ENCODE measurements at places on chromosomes 4 and X. TPM values are rescaled to one million over a fixed set of nuclear protein-coding genes. Genes with fewer than 3 reads are reported as not detected.

The ADGRG2 gene
- 0.20 TPM for total RNA-seq

The DCLK2 gene
- 0.41 TPM for total RNA-seq

The FAT4 gene
- 4.5 TPM for total RNA-seq

The BGN gene
- 0.33 TPM for total RNA-seq

The PRSS12 gene
- total RNA-seq = 9.6 TPM

The MAGEB3 gene
- not detected for total RNA-seq

The ABLIM2 gene
- 1.6 TPM for total RNA-seq

The FAM47A gene
- not detected for total RNA-seq

The SPIN2A gene
- 2.5 TPM for total RNA-seq

The SPANXC gene
- 13.5 TPM for total RNA-seq

The HPGDS gene
- total RNA-seq = not detected

The TXK gene
- total RNA-seq = 1.4 TPM

DNA sequence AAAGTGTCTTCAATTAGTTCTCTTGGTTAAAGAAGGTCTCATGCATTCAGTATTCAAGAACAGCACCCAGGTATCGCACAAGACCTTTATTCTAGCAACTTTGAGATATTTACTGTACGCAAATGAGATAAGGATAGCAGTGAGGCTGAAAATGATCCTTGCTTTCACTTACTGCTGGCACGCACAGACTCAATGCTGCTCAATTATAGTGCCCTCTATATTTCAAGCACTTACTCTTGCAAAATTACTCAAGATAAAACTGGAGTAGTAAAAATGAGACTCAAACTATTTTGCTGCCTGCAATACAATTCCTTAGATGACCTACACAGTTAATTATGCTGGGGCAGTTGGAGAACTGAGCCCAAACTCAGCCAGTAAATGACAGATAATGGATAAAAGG, 60.9 kb downstream of the ADGRA3 start:
- no peak overlapping the region for H3K27ac ChIP-seq
- no peaks in the 10 kb centered on the region for H3K27me3 ChIP-seq
- H3K4me3 ChIP-seq = no peak overlapping the region
- H3K4me1 ChIP-seq = no peaks in the 10 kb centered on the region

DNA sequence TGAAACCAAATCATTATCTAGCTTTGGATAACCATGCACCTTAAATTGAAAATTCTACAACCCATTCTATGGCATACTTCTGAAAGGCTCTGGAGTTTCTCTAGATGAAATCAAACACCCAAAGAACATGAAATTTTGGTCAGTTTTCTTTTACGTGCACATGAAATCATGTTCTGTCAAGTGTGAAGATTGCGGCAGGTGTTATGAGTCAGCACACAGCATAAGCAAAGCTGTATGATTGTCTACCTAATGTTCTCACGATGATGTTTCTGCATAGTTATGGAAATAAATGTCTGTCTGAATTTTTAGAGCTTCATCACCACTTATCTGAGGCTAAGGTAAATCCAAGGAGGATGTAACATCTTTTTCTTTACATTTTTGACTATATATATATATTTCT, 495.3 kb downstream of the IL1RAPL1 start:
- no peaks in the 10 kb centered on the region for H3K27me3 ChIP-seq
- H3K4me3 ChIP-seq = no peak overlapping the region

GRCh38 chr4:95027905-95028618, 270.3 kb downstream of the BMPR1B start:
- no peaks in the 10 kb centered on the region for H3K36me3 ChIP-seq
- H3K27me3 ChIP-seq = no peaks in the 10 kb centered on the region
- H3K27ac ChIP-seq = no peak overlapping the region
- no peaks in the 10 kb centered on the region for H3K4me1 ChIP-seq

GRCh38 chr4:20273793-20274192, 22.1 kb downstream of the SLIT2 start:
- H3K27me3 ChIP-seq = no peaks in the 10 kb centered on the region
- no peaks in the 10 kb centered on the region for H3K4me1 ChIP-seq
- H3K4me3 ChIP-seq = no peak overlapping the region
- no peak overlapping the region for H3K27ac ChIP-seq
- DNase-seq = no peak

- DNase-seq = no peak
- H3K27me3 ChIP-seq = no peaks in the 10 kb centered on the region
- no peaks in the 10 kb centered on the region for H3K36me3 ChIP-seq
Observed at GRCh38 chr4:6909970-6910339, 329 bp downstream of the TBC1D14 start.

- no peaks in the 10 kb centered on the region for H3K27me3 ChIP-seq
- DNase-seq = peak; percentile 23
- peaks cover 33% of the 10 kb centered on the region for H3K4me1 ChIP-seq
- H3K27ac ChIP-seq = peak overlapping the region; percentile 65
- no peaks in the 10 kb centered on the region for H3K36me3 ChIP-seq
Observed at GRCh38 chrX:40912576-40912975, 172.7 kb upstream of the USP9X start.

DNA sequence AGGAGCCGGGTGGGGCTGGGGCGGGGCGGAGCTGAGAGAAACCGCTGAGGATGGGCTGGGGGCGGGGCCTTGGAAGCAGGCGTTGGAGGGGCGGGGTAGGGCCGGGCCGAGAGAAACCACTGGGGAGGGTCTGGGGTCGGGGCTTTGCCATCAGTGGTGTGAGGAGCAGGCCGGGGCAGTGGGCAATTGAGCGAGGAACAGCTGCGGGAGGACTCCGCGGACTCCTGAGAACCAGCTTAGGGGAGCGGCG, 1.3 kb upstream of the EOLA2 start:
- DNase-seq = no peak
- no peaks in the 10 kb centered on the region for H3K36me3 ChIP-seq
- H3K27me3 ChIP-seq = no peaks in the 10 kb centered on the region

DNA sequence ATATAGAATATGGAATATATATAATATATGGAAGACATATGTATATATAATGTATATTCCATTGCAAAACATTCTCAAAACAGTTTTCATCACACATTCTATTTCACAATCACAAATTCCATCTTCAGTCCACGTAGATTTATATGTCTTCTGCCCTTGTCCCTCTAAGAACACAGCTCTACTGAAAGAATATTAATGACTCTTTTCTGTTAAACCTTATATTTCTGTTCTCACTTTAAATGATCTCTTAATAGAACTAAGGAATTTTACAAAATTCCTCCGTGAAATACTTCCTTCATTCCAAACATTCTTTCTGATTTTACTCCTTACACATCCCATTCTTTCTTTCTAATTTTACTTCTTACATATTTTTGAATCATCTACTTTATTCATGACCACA, 1043.1 kb upstream of the PABPC4L start:
- no peak overlapping the region for H3K27ac ChIP-seq
- H3K27me3 ChIP-seq = no peaks in the 10 kb centered on the region
- DNase-seq = no peak
- H3K36me3 ChIP-seq = no peaks in the 10 kb centered on the region

GRCh38 chr4:83964996-83965541, 429.2 kb downstream of the GPAT3 start:
- H3K4me1 ChIP-seq = no peaks in the 10 kb centered on the region
- H3K27me3 ChIP-seq = no peaks in the 10 kb centered on the region
- no peak for DNase-seq
- no peak overlapping the region for H3K4me3 ChIP-seq
- no peak overlapping the region for H3K27ac ChIP-seq
- H3K36me3 ChIP-seq = no peaks in the 10 kb centered on the region

DNA sequence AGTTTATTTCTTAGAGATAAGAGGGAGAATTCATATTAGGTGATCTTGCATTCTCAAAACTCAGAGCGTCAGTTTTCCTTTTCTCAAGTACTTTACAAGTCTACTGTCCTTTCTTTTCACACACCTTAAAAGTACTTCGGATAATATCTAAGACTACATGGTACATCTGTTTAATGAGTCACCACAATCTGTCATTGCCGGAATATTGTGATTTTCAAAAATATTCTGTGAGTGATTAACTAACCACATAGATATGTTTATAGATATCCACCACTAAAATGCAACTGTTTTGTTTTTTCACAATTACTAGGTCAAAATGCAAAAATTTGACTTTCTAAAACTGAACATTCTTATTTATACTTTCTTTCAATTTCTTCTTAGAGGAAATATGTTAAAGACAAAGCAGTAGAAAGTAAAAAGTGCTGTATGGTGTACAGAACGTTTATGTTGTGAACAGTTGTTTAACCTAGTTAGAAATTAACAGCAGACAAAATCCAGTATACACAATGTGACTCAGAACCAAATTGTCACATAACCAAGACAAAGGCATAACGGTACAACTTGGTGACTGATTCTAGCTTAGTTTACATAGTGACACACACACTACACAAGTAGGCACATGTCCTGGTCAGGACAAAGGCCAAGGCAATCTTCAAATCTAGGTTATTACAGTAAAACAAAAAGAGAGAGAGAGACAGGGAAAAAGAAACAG, 482.9 kb downstream of the NAF1 start:
- no peaks in the 10 kb centered on the region for H3K27me3 ChIP-seq
- DNase-seq = no peak
- no peaks in the 10 kb centered on the region for H3K4me1 ChIP-seq
- no peak overlapping the region for H3K4me3 ChIP-seq

- no peak overlapping the region for H3K4me3 ChIP-seq
- DNase-seq = no peak
- H3K4me1 ChIP-seq = no peaks in the 10 kb centered on the region
- no peak overlapping the region for H3K27ac ChIP-seq
Observed at GRCh38 chrX:7570432-7571029, 272.4 kb upstream of the VCX start.

DNA sequence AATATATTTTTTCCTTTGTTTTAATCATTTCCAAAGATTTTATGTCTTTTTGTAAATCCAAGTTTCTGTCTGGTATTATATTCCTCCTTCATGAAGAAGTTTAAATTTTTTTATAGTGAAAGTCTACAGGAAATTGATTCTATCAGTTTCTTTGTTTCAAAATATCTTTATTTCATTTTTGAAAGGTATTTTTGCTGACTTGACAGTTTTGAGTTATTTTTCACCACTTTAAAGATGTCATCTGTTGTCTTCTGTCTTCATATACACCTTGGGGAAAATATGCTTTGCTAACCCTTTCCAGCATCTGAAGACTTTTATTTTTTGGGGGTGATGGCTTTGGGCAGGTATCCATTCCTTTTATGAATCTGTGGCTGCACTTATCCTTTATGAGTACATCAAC, 164.4 kb upstream of the EPHA5 start:
- H3K27me3 ChIP-seq = no peaks in the 10 kb centered on the region
- no peak for DNase-seq
- H3K36me3 ChIP-seq = no peaks in the 10 kb centered on the region
- no peak overlapping the region for H3K4me3 ChIP-seq

DNA sequence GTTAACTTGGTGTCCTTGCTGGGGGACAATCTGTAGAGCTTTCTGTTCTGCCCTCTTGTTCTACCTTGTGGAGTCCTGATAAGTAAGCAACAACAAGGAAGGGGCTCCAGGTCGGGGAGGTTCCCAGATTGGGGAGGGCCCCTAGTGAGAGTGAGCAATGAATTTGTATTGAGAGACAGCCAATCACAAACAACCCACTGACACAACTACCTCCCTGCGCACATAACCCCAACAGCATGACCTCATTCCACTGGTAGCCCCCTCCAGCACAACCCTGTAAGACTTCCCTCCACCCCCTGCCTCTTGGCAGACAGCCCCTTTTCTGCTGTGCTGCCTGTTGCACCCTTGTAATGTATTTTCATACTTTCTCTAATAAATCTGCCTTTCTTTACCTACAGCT, 19.7 kb upstream of the PNPLA4 start:
- H3K27ac ChIP-seq = no peak overlapping the region
- DNase-seq = no peak
- H3K27me3 ChIP-seq = no peaks in the 10 kb centered on the region
- peaks cover 1% of the 10 kb centered on the region for H3K4me1 ChIP-seq
- H3K4me3 ChIP-seq = no peak overlapping the region

DNA sequence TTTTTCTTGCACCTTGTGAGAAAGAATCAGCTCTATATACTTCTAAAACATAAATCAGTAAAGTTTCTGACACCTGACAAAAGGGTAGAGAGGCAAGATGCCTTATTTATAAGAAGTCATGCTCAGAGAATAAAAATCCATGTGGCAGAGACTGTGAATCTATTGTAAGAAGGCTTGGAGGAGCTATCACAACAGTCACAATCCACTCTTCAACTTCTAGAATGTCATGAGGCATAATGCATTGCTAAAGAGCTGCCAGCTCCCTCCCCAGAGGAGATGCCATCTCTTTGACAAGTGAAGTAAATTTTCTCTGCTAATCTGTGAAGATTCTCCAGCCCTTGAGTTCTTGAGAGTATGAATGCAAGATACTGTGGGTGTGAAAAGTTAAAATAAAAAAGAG, 971.2 kb upstream of the IGFBP7 start:
- no peak overlapping the region for H3K27ac ChIP-seq
- no peaks in the 10 kb centered on the region for H3K4me1 ChIP-seq
- DNase-seq = no peak
- H3K4me3 ChIP-seq = no peak overlapping the region

- H3K27me3 ChIP-seq = no peaks in the 10 kb centered on the region
- H3K4me3 ChIP-seq = peak overlapping the region; percentile 96
- DNase-seq = peak; percentile 18
- peaks cover 26% of the 10 kb centered on the region for H3K4me1 ChIP-seq
- peak overlapping the region; percentile 98 for H3K27ac ChIP-seq
Observed at GRCh38 chr4:56468097-56468422, 643 bp downstream of the SRP72 start.

DNA sequence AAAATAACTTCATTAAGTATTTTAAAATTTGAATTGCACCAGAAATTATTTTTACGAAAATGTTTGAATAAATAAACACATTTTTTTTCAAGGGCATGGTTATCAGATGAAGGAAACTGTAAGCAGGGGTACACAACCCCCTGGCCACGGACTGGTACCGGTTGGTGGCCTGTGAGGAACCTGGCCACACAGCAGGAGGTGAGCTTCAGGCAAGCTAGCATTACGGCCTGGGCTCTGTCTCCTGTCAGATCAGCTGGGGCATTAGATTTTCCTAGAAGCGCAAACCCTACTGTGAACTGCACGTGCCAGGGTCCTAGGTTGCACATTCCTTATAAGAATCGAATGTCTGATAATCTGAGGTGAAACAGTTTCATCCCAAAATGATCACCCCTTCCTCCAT, 1499.7 kb upstream of the AGA start:
- H3K27me3 ChIP-seq = no peaks in the 10 kb centered on the region
- no peak for DNase-seq
- H3K4me1 ChIP-seq = no peaks in the 10 kb centered on the region
- no peaks in the 10 kb centered on the region for H3K36me3 ChIP-seq
- H3K4me3 ChIP-seq = no peak overlapping the region
- H3K27ac ChIP-seq = no peak overlapping the region
